ENCODE measurements at places on chromosomes 12 and 14.

DNA sequence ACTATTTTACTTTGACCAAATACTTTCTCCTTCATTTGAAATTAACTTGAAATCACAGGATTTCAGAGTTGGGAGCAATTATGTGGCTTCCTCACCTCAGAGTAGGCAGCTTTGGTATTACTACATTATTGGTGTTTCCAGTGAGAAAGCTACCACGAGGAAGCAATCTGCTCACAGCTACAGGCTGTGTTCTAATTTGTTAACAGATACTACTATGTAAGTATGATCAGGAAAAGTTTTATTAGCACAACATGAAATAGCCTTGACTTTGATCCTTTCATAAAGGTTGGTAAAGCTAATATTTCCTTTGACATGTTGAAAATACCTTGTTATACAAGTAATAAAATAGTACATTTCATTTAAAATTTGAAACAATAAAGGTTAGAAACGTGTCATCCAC lies 30.6 kb downstream of the TAOK3 start:
- DNase-seq: no peak

DNA sequence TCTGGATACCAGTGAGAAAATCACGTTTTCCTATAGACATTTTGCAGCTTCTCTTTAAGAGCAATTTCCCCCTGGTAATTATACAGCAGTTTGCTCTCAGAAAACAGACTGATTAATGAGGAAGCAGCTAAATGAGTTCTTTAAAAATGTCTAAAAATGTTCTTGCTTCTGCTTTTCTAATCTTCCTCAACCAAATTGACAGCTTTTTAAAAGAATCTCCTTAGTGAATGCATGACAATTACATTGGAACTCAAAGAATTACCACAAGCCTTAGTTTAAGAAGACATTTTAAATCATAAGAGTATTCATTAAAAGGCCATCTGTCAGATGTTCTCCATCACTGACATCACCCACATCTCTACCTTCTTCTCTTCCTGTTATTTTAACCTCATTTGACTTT lies 135.8 kb upstream of the PLXNC1 start:
- no peak for DNase-seq

DNA sequence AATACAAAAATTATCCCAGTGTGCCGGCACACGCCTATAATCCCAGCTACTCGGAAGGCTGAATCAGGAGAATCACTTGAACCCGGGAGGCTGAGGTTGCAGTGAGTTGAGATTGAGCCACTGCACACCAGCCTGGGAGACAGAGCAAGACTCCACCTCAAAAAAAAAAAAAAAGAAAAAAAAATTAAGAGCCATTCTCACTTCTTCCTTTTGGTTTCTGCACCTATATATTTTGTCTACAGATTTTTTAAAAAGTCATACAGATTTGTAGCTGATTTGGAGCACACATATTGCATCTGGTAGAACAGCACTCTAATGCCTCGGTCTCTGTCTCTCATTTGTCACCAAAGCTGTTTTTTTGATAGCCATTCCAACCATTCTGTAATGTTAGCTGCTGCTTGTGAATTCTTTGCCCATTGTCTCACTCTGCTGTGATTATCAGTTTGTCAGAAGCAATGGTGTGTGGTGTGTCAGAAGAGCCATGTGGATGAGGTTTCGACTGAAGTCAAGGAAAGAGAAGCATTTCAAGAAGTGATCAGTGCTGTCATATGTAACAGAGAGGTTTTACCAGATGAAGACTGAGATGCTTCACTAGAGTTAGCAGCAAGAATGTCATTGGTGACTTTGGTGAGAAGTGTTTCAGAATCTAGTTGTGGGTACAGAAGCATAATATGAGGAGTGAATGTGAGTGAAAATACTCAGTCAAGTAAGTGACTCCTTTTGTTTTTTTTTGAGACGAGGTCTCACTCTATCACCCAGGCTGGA lies 8.7 kb upstream of the KTN1 start:
- no peak for DNase-seq

DNA sequence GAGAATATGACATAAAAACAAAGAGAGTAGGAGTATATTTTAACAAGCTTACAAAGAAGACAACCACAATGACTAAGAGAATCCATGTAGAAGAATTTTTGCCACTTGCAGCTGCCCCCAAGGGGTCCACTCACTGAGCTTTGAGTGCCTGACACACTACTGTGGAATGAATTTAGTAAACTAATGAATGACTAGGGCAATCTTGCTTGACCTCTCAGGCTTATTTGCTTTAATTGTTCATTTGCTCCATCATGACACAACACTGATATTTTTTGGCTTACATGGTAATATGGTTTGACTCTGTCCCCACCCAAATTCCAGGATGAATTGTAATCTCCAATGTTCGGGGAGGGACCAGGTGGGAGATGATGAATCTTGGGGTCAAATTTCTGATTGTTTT lies 249.1 kb upstream of the FAR2 start:
- no peak for DNase-seq

GRCh38 chr12:49089821-49090773 lies 4.5 kb downstream of the DHH start:
- DNase-seq: no peak

- peak; percentile 46 for DNase-seq
Observed at GRCh38 chr14:79660053-79660939, 551.0 kb downstream of the DIO2 start.

DNA sequence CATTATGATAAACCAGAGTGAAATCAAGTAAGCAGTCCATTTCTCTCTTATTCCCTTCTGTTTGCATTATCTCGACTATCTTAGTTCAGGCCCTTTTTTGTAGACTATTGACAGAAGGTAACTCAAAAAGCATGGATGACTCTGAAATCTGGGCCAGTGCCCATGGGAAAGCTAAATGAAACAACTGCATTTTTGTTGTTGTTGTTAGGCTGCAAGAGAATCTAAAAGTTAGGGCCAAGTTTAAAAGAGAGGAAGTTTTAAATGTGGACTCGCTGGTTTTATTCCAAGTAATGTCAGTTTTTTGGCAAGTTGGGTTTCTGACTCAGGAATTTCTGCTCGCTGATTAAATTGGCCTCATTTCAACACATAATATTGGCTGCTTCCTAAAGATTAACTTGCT lies 201.1 kb downstream of the PIK3C2G start:
- DNase-seq: no peak

- no peak for DNase-seq
Observed at GRCh38 chr14:66081594-66082376, 404.4 kb upstream of the CCDC196 start.

GRCh38 chr12:115752156-115752555 lies 525.3 kb downstream of the MED13L start:
- DNase-seq: no peak

- no peak for DNase-seq
Observed at GRCh38 chr14:63438065-63438757, 105.0 kb downstream of the PPP2R5E start.

- no peak for DNase-seq
Observed at GRCh38 chr12:110872100-110872499, 25.3 kb downstream of the CCDC63 start.

GRCh38 chr12:6921539-6921938 lies 6.2 kb upstream of the ATN1 start:
- DNase-seq: no peak

GRCh38 chr12:93090731-93091172 lies 161.7 kb upstream of the EEA1 start:
- DNase-seq: no peak

- DNase-seq: no peak
Observed at GRCh38 chr12:99287136-99287535, 360.4 kb upstream of the GARIN6 start.

DNA sequence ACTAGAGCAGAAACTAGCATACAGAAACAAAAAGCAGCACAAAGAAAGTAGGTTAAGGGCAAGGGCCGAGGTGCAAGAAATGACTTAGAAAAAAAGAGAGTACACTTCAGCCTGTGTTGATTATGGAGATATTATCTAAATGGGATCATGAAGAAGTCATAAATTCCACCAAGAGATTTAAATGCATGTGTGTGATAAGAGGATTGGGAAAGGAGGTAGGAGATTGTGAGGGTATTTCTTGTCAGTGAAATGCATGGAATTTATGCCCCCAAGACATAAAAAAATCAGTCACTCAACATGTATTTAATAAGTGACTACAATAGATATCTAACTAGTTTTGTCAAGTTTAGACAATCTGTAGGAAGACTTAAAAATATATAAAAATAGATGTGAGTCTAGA lies 976.2 kb upstream of the LRFN5 start:
- no peak for DNase-seq

- DNase-seq: no peak
Observed at GRCh38 chr12:131530422-131530821, 180.5 kb upstream of the SFSWAP start.

Data from NCI-H187 (cell line).